AG08395 (cell line): ENCODE measurements at places on chromosomes 2 and 18.
A peak's percentile ranks its signal among the peaks of the same experiment; 100 is the strongest.

GRCh38 chr18:61870151-61870550 lies 22.7 kb downstream of the RNF152 start:
- peak; percentile 81 for DNase-seq

GRCh38 chr18:54957996-54958395 lies 1.3 kb downstream of the CCDC68 start:
- no peak for DNase-seq

- DNase-seq: no peak
Observed at GRCh38 chr2:219537657-219538488, 5.7 kb downstream of the CHPF start.

DNA sequence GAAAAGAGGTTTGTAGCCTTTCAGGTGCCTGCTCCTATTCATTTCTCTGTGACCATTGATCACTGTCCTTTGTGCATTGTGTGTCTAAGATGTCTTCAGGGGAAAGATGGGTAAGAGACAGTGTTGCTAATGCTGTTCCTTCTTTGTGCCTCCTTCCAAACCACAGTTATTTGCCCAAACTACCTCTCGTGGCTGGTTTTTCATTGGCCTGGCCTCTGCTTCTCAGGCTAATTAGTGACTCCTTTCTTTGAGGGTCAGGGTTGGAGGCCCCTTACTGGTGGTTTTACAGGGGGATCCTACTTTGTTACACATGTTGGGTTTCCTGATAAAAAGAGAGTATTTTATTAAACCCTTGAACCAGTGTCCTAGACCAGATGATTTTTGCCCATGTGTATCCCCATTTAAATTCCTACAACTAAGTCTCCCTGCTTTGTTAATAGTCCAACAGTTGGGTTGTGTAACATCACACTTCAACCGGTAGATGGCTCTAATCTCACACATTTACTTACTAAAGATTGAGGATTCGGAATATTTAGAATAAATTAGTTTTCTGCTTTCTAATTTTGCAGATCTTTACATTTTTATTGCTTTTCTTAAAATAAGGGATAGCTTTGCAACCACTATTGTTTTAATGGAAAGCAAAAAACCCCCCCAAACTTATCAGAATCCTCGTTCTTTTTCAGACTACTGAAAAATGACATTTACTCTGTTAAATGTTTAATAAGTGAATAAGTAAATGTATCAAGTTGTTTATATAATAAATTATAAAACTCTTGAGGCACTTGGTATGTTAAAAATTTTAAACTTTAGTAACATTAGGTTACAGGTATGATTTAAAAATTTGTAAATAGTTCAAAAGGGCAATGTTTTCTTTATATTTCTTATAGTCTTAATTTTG lies 2.4 kb downstream of the MARS2 start:
- peak; percentile 38 for DNase-seq
